CD4-positive, alpha-beta memory T cell (primary cell): ENCODE measurements at places on chromosomes 12 and 14.
A peak's percentile ranks its signal among the peaks of the same experiment; 100 is the strongest.

GRCh38 chr14:104011824-104012517, 69.6 kb upstream of the RD3L start:
- no peak for DNase-seq

GRCh38 chr14:78737601-78738000, 567.4 kb downstream of the NRXN3 start:
- DNase-seq = no peak

DNA sequence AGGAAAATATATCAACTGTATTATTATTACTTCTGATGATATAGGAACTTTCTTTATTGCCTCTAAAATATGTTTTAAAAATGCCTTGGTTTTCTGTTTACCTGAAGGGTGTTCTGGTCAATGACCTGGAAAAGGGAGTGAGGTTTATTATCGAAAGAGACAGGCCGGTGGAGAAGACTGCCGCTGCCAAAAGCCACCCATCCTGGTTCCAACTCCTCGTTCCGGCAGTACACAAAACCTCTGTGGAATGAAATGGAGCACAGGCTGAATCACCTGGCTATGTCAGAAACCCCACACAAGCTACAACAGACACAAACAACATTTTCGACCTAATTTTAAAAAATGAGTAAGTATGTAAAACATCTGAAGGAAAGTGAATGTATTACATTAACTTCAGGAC, 73.6 kb downstream of the HECTD4 start:
- DNase-seq = no peak

DNA sequence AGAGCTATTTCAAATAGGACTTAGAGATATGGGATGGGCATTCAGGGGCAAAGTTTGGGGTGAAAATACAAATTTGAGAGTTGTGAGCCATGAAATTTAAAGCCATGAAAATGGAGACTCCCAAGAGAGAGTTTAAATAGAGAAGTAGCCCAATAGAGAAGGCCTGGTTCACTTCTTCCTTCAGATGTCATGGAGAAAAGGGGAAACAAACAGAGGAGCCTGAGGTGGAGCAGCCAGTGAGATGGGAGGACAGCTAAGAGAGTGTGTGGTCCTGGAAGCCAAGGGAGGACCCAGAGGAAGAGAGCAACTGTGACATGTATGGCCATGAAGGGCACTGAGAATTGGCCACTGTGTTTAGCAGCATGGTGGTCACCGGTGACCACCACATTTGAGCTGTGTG, 12.3 kb upstream of the DYNLL1 start:
- DNase-seq = no peak

GRCh38 chr12:6869049-6870021, 2.0 kb downstream of the TPI1 start:
- peak; percentile 85 for DNase-seq

DNA sequence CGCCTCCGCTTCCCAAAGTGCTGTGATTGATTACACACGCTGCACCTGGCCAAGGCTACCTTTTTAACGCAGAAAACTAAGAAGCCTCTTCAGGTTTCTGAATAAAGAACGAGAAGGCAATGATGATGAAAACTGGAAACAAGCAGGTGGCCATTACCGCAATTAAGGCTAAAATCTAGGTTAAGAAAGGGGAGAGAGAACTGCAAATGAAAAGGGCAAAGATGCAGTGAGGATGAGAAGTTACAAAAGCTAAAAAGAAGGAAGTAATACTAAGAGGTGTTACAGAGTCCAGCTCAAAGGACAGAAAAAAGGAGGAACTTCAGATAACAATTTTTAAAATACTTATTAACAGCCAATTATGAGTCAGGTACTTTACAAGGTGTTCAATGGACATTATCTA, 79.7 kb downstream of the DUSP16 start:
- DNase-seq = no peak

GRCh38 chr12:110317911-110318310, 36.9 kb downstream of the ATP2A2 start:
- no peak for DNase-seq

- DNase-seq = no peak
These were observed 527.7 kb downstream of the SLC16A7 start for GRCh38 chr12:60123557-60123956.

GRCh38 chr14:69317780-69318179, 57.8 kb downstream of the GALNT16 start:
- no peak for DNase-seq
